ENCODE measurements at places on chromosomes 4 and X.
A peak's percentile ranks its signal among the peaks of the same experiment; 100 is the strongest.

- DNase-seq, result no peak
Observed at GRCh38 chrX:15601932-15602331, 1.2 kb upstream of the ACE2 start.

- DNase-seq, result no peak
Observed at GRCh38 chrX:42803320-42803719, 25.4 kb upstream of the PPP1R2C start.

GRCh38 chrX:66833426-66833825 lies 194.5 kb upstream of the EDA2R start:
- no peak for DNase-seq

- no peak for DNase-seq
Observed at GRCh38 chr4:110034026-110034393, 121.3 kb downstream of the EGF start.

GRCh38 chr4:14856062-14856933 lies 146.0 kb upstream of the CPEB2 start:
- peak; percentile 61 for DNase-seq

- DNase-seq, result no peak
Observed at GRCh38 chr4:183430994-183431347, 13.5 kb upstream of the CDKN2AIP start.

DNA sequence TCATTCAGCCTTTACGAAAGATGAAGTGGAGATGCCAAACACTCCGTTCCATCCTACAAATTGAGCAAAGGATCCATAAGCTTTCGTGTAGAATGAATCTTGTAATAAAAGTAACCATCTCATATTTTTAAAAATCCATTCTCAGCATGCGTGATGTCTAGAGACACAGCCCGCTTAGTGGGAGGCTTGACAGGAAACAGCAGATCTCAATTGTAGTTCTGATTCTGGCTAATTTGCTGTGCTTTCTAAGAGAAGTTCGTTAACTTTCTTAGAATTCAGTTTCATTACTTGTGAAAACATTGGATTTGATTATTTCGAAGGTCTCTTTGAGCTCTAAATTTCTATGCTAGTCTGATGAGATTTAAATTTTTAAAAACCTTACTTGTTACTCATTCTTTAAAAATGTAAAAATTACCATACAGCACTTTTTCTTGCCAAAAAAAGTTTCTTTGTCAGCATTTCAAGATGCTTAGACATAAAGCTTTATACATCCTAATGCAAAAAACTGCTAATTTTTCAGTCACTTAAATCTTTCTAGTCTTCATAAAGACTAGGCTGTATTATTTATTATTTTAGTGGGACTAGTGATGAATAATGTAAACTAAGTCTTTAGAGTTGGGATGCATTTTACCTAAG lies 66.9 kb upstream of the NEIL3 start:
- DNase-seq, result no peak

DNA sequence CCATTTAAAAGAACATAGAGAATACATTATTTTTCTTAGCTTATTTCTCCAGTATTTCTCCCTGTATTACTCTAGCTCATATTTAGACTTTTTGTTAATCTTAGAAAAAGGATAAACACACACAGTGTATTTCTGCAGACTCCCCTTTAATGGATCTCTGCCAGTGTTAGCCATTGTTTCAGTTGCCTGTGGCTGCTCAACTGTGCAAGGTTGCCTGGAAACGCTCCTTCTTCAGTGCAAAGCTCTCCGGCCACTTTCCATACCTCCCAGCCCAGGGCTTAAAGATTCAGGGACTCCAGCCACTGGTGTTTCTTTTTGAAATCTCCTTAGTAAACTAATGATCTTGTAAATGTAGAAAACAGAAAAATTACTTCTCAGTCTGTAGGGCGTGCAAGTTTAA lies 104.9 kb downstream of the SLIT2 start:
- DNase-seq, result no peak

GRCh38 chrX:96403446-96403845 lies 281.2 kb upstream of the DIAPH2 start:
- DNase-seq, result no peak

DNA sequence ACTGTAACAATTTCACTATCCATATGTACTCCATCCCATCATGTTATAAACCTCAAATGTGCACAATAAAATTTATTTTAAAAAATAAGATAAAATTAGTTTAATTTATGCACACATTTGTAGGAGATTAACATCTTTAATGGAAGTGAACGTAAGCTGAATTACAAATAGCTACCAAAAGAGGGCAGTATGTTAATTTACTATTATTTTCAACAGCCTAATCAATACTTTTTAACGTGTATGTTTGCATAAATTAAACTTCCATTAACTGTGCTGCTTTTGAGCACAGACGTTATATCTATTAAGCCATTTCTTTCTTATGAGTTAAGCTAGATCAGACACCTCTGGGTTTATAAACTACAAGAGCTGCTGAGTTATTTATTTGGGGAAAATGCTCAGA lies 56.5 kb upstream of the PHKA2 start:
- no peak for DNase-seq

DNA sequence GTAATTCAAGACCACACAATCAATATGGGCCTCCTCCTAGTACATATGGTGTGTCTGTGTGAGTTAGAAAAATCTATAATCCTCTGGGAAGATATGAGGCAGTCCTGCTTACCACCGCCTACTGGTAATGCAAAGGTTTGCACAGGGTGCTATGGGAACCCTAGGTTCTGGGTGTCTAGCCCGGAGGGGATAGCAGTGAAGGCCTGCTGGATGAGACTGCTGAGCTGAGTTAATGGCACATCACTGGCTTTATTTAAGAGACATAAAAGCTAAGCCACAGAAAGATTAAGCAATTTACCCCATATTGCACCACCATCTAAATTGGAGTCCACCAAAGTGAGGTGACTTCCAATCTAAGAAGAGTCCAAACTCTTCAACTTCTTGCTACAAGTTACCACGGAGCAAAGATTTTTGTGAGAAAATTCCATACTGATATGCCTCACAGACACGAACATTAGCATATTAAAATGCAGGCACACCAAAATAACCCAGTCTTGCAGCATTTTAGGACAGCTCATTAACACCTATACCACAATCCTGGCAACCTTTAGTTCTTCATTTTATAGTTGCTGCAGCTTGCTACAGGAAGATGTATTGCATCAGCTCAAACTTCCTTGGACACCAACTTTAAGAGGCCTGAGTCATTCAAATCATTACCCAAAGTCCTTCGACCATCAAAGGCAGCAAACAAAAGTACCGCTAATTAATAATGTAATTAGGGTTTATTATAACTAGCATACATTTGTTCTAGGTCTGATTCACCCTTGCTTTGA lies 13.7 kb downstream of the DGKK start:
- no peak for DNase-seq

GRCh38 chr4:82842593-82842992 lies 44.0 kb upstream of the SCD5 start:
- no peak for DNase-seq

- DNase-seq, result no peak
Observed at GRCh38 chr4:182576601-182577289, 333.5 kb downstream of the TENM3 start.
